Pulmonary artery endothelial cell (primary cell): ENCODE measurements at places on chromosomes 3 and 15. TPM values are rescaled to one million over a fixed set of nuclear protein-coding genes. Genes with fewer than 3 reads are reported as not detected.

DNA sequence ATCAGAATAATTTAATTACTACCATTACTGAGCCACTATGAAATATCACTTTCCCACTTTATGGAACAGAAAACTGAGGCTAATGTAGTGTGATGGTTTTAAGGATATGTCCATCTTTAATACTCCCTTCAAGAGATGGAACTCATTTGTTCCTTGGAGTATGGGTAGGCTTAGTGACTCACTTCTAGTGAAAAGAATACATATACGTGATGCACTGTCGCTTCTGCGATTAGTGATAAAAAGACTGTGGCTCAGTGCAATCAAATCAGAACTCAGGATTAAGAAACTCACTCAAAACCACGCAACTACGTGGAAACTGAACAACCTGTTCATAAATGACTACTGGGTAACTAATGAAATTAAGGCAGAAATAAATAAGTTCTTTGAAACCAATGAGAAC lies 216.6 kb downstream of the SUCLG2 start:
- no peak for DNase-seq

GRCh38 chr3:100107221-100107814 lies 7.0 kb downstream of the FILIP1L start:
- DNase-seq: no peak

DNA sequence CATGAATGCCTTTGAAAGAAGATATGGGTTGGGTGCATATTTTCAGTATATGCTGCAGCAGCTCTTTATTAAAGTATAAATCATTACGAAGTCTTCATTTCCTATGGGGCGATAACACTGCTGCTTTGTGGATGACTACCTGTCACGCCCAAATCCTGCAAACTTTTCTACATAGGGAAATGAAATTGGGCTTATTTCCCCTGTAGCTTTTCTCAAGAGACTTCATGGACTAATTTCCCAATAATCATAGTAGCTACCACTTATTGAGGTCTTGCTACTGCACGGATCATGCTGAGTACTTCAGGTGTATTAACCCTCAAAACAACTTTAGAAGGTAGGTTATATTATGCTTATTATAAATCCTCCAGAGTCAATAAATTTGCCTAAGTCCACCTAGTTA lies 8.0 kb downstream of the TGFBR2 start:
- no peak for DNase-seq

GRCh38 chr15:81813215-81813614 lies 232.6 kb downstream of the MEX3B start:
- DNase-seq: no peak

- no peak for DNase-seq
These were observed 63.9 kb downstream of the MEX3B start for GRCh38 chr15:81981908-81982307.

- no peak for DNase-seq
These were observed 12.3 kb upstream of the FOXB1 start for GRCh38 chr15:59991834-59992233.

DNA sequence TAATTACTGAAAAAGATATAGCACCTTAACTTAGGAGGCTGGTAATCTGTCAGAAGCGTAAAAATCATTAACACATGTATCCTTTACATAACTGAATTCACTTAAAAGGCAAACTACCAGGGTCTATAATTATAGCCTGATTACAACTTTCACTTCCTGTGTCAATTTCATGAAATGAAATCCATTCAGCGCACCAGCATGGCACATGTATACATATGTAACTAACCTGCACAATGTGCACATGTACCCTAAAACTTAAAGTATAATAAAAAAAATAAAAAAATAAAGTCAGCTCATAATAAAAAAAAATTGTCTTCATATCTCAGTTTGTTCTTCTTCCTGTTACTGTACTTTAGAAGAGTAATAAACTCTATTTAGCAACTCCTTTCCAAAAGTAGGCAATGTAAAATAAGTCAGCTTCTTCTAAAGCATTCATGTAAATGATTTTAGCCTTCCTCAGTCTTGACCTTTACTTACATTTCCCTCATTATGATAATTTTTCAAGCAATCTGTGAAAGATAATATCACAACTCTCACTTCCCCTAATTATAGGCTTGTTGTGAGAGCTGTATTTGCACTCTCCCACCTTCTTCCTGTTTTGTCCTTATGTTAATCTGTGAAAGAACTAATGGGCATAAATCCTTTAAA lies 50.1 kb downstream of the KBTBD8 start:
- DNase-seq: no peak

DNA sequence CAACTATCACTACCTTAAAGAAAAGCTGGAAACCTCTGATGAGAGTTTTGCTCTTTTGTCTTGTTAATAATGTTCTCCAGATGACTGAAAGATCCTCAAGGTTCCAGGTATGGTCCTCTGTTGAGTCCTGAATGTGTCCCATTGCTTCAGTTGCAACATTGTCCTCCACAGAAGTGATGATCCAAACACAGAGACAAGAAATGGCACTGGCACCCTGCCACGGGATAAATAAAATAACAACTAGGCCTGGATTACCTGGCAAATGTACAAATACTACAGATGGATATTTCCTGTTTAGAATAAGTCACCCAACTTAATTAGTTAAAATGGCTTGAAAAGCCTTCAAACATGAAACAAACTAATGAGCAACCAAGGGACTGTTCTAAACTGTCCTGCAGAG lies 58.3 kb downstream of the EIF3J start:
- DNase-seq: no peak

DNA sequence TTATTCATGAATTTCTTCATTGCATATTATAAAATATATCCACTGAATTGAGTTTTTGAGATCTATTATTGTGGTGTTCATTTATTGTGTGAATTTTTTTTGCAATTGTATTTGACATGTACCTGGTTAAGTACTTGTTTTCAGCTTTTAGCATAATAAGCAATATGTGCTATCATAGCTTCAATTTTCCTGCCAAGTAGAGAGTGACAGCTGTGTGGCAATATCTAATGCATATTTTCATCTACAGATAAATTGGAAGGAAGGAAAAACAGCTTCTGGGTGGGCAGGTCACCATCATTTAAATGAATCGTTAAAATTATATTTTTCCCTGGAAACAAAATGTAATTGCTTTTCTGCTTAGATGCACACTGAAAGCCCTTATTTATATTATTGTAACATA lies 296.9 kb downstream of the EPHA6 start:
- no peak for DNase-seq

DNA sequence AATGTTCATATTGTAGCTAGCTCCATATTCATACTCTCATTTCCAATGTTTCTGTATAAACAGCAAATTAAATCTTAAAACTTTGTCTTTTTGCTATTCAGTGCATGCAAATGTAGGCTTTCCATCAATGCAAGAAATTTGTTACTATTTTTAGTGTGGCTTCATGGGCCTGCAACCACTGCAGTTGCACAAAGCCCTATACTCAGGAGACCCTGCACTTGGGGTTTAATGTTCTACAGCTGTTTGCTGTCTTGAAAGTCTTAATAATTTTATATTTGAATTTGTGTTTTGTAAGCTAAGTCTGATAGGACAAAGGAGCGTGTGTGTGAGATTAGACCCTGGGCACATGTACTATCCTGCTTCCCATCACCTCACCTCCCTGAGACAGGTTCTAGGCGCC lies 9.6 kb downstream of the PYDC2 start:
- DNase-seq: no peak

- DNase-seq: no peak
These were observed 352.1 kb downstream of the SLC9A9 start for GRCh38 chr3:143496191-143496590.

DNA sequence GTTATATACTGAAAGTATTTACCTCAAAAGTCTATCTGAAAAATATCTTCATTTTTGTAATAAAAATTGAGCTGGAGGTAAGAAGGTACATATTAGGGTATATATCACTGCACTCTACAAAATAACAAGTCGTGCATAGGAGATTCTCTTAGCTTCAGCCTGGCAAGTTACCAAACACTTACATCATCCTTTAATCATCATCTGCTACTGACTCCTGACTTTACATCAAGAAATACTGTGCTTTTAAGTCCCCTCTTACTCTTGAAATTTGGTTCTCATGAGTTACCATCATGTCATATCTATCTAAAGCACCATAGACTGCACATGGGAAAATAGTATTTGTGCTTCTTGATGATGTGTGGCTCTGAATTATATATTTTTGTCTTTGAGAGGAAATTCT lies 50.8 kb downstream of the LYSMD4 start:
- peak; percentile 82 for DNase-seq

DNA sequence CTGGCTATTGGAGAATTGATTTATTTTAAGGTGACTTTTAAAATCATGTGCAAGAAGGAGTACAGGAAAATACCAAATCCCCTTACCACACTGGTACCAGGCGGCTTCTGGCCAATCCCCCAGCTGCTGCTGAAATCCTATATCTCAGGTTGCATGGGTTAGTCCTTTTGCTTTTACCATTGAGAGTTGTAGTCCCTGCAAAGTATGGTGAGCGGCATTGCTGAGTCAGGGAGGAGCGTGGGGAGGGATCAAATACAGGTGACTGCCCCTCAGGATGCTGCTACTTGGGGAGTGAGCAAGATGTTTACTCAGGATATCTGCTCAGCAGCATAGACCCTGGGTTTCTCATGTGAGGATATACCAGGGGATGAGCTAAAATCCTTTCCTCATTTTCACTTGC lies 131.9 kb upstream of the STAC start:
- DNase-seq: no peak

- peak; percentile 63 for DNase-seq
These were observed 279.0 kb downstream of the LPP start for GRCh38 chr3:188432802-188433520.

DNA sequence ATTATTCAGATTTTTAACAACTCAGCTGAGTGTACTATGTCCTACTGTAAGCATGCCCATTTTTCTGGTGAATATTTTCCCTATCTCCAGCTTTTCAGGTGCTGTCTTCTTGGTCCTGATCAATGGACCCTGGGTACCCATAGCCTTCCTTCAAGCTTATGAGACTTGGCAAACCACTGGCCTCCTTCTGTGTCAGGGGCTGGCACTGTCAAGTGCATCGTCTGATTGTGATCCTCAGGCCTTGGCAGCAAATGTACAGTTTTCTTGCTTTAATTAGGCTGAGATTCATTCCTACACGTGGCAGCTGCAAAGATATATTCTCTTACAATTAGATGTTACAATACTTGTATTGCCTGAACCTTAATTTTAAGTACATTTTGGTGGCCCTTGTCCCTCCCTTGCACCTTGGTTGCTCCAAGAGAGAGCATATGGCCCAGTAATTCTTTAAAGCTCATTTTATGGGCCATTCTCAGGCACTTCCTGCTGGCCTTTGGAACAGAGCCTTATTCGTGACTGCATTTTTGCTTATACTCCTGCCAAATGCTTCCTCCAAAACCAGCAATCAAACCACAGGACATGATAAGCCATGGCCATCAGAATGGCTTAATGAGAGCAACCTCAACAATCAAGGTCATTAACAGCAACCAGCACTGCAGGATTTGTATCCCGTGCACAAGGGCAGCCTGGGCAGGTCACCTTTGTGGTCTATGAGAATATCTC lies 179.9 kb downstream of the CNTN6 start:
- DNase-seq: no peak

DNA sequence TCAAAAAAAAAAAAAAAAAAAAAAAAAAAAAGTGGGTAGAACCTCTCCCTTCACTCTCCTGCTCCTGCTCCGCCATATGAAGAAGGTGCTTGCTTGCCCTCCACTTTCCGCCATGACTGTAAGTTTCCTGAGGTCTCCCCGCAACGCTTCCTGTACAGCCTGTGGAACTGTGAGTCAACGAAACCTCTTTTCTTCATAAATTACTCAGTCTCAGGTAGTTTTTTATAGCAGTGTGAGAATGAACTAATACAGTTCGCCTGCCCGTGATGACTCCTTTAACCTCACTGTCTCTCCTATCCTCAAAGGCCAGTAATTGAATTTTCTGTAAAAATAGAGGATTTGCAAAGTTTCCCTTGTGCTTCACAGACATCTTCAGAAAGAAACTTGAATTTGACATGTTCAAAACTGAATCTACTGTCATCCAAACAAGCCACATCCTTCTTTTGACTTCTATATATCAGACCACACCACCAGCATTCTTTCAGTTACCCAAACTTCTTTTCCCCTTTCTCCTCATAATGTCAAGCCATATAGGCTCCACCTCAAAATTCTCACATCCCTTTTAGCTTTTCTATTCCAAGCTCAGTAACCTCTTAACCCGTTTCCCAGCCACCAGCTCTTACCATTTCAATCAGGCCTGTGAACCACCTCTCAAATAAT lies 44.3 kb downstream of the P2RY1 start:
- no peak for DNase-seq

DNA sequence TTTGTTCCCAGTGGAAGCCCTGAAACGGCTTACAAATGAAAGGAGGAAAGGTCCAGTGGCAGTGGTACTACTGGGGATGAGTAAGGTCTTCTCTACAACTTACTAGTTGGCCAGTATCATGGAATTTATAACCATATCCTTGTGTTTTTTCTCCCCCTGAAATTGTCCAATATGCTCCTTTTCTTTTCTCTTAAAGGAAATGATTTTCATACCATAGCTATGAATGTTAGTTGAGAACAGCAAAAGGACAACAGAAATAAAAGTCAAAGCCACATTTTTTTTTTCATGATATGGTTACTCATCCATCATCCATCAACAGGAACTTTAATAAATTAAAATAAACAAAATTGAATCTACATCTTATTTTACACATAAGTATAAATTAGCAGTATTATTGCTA lies 450.4 kb downstream of the MFSD1 start:
- DNase-seq: no peak

GRCh38 chr3:124700880-124701684 lies 29.2 kb upstream of the UMPS start:
- DNase-seq: no peak

The ZNF774 gene
- 0.92 and 1.1 TPM in 2 replicates for total RNA-seq

The TMEM212 gene
- not detected in 2 replicates for total RNA-seq

The CCRL2 gene
- 5.0 and 6.4 TPM in 2 replicates for total RNA-seq

The SPINK8 gene
- not detected in 2 replicates for total RNA-seq

The ADCY5 gene
- total RNA-seq: 0.07 and 0.28 TPM in 2 replicates

The ZNF662 gene
- 1.3 and 1.4 TPM in 2 replicates for total RNA-seq

The SH2D7 gene
- total RNA-seq: not detected in 2 replicates

The MGA gene
- 26.6 and 46.2 TPM in 2 replicates for total RNA-seq

The GRAMD2A gene
- total RNA-seq: 0.14 and 0.20 TPM in 2 replicates

The FMN1 gene
- total RNA-seq: under 0.01 and 0.04 TPM in 2 replicates

The GOLGA8N gene
- 1.4 and 3.9 TPM in 2 replicates for total RNA-seq
